ENCODE measurements at places on chromosomes 12 and 14. TPM values are rescaled to one million over a fixed set of nuclear protein-coding genes. Genes with fewer than 3 reads are reported as not detected.

The NKX2-8 gene
- not detected for polyA plus RNA-seq

The LMNTD1 gene
- not detected for polyA plus RNA-seq

The PGF gene
- 9.1 TPM for polyA plus RNA-seq

The MANSC4 gene
- not detected for polyA plus RNA-seq

The BICDL1 gene
- polyA plus RNA-seq = 13.1 TPM

The AQP2 gene
- not detected for polyA plus RNA-seq

The GUCY2C gene
- polyA plus RNA-seq = 9.0 TPM

The PIANP gene
- 1.2 TPM for polyA plus RNA-seq

The SLC11A2 gene
- 4.8 TPM for polyA plus RNA-seq

The ACOT6 gene
- not detected for polyA plus RNA-seq

Data from sigmoid colon (tissue), 7 donors.